ENCODE measurements at places on chromosomes 7 and 10. TPM values are rescaled to one million over a fixed set of nuclear protein-coding genes. Genes with fewer than 3 reads are reported as not detected.

MPP7 gene
- under 0.01 TPM for total RNA-seq

ITIH5 gene
- total RNA-seq, result 0.17 TPM

LRRC18 gene
- not detected for total RNA-seq

SVOPL gene
- total RNA-seq, result not detected

OR6V1 gene
- not detected for total RNA-seq

TAS2R4 gene
- 0.79 TPM for total RNA-seq

PRRT4 gene
- not detected for total RNA-seq

AGAP9 gene
- 4.1 TPM for total RNA-seq

PSMG3 gene
- total RNA-seq, result 22.7 TPM

SMO gene
- 8.7 TPM for total RNA-seq

C7orf57 gene
- not detected for total RNA-seq

AKR1C4 gene
- total RNA-seq, result not detected

SLC13A4 gene
- 0.16 TPM for total RNA-seq

WNT8B gene
- not detected for total RNA-seq

GATA3 gene
- total RNA-seq, result not detected

MOGAT3 gene
- total RNA-seq, result not detected

SLC26A5 gene
- not detected for total RNA-seq

PDE1C gene
- 0.09 TPM for total RNA-seq

ZDHHC4 gene
- total RNA-seq, result 77.2 TPM

ADAM12 gene
- 9.1 TPM for total RNA-seq

C10orf62 gene
- total RNA-seq, result not detected

IL15RA gene
- total RNA-seq, result 5.3 TPM

Measured in bronchial smooth muscle cell (primary cell).